ENCODE measurements at places on chromosomes 7 and 10. TPM values are rescaled to one million over a fixed set of nuclear protein-coding genes. Genes with fewer than 3 reads are reported as not detected.

Gene ATP6V0A4
- polyA plus RNA-seq: 0.24 TPM

Gene SEPHS1
- polyA plus RNA-seq: 48.2 TPM

Gene UBE2D4
- 11.0 TPM for polyA plus RNA-seq

Gene SPDYE9
- not detected for polyA plus RNA-seq

Gene ZNF736
- polyA plus RNA-seq: 8.2 TPM

Gene FEZF1
- not detected for polyA plus RNA-seq

Gene TAS2R41
- not detected for polyA plus RNA-seq

Gene AFAP1L2
- 40.4 TPM for polyA plus RNA-seq

Gene PSPH
- polyA plus RNA-seq: 21.6 TPM

All from keratinocyte (primary cell).